ENCODE measurements at places on chromosomes 3 and 15.

GRCh38 chr15:62612771-62613170, 429.8 kb upstream of the TPM1 start:
- no peak for DNase-seq

DNA sequence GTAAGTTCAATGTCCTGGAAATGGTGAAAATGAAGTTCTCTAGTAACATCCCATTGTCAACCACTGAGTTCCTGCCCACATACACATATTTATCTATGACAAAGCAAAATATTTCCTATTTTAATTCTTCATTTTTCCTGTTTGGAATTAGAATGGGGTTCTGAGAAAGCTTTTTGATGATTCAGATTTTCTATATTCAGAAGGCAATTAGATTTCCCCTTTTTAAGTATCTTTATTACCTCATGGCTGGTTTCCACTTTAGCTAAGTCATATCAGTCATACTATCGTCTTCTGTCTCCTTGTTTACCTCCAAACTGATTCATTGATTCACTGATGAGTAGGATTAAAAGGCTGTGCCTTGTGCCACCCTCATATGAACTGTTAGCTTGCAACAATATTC, 17.9 kb downstream of the ETFA start:
- DNase-seq: no peak

- DNase-seq: no peak
Measured at GRCh38 chr3:11240496-11240895, 31.7 kb upstream of the ATG7 start.

DNA sequence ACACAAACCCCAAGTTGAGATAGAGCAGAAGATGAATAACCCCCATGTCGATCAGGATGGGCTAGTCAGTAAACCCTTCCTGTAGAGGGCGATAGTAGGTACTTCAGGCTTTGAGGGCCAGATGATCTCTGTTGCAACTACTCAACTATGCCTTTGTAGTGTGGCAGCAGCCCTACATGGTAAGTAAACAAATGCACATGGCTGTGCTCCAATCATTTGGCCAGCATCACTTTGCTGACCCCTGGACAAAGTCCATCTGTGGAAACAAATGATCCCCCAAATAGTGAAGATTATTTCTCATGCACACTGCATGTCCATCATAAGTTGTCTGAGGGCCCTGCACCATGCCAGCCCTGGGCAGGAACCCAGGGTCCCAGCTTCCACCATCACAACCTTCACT, 402.2 kb upstream of the PROK2 start:
- DNase-seq: no peak

DNA sequence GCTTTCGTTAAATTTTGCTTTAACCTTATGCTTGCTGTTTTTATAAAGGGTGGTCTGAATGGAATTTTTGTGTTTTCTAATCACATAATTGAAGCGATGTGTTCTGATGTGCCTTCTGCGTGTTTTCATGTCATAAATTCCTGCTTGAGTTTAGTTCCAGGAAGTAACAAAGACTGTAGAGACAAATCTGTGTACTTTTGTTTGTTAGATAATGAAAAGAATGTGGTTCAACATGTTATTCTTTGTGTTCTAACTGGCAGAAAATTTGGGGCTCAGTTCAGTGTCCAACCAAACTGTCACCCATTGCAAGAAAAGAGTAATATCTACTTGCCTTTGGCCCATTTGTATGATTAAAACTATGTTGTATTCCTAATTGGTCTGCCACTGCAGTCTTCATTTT, 324.0 kb downstream of the DIPK2A start:
- DNase-seq: no peak

- no peak for DNase-seq
Measured at GRCh38 chr15:56693761-56694160, 39.5 kb downstream of the ZNF280D start.

- DNase-seq: no peak
Measured at GRCh38 chr3:175179055-175179454, 319.9 kb downstream of the NAALADL2 start.

DNA sequence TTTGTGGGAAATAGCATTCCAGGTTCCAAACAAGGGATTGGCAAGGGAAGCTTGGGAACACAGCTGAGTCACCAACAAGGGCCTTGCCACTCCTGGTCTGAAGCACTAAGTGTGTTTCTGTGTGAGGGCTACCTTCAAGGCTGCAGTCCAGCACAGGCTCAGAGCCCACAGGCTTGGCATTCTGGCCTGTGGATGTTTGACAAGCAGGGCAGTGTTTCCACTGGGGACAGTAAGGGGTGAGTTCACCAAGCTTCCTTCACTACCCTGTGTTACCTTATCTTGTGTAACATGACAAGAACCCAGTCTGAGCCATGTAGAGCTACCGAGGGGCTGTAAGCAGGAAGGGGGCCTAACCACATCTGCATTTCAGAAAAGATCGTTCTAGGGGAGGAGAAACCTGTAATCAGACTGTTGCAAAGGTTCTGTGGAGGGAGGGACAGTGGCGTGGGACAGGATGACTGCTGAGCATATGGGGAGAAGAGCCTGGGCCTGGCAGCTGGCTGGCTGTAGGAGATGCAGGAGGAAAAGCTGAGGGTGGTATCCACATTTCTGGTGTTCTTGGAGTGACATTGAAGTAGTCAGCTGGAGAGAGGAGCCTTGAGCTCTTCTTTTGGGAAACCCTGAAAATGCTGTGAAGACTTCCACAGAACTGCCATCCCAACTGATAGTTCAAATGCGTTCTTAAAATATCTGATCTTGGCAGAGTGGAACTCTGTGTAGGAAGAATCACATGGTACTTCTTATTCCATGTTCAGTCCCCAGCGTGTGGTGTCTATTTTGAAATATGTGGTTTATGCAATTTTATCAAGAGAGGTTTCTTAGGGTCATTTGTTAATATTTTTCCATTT, 61.3 kb downstream of the CTDSPL start:
- no peak for DNase-seq

- no peak for DNase-seq
Measured at GRCh38 chr15:65963911-65964482, 94.7 kb downstream of the RAB11A start.

DNA sequence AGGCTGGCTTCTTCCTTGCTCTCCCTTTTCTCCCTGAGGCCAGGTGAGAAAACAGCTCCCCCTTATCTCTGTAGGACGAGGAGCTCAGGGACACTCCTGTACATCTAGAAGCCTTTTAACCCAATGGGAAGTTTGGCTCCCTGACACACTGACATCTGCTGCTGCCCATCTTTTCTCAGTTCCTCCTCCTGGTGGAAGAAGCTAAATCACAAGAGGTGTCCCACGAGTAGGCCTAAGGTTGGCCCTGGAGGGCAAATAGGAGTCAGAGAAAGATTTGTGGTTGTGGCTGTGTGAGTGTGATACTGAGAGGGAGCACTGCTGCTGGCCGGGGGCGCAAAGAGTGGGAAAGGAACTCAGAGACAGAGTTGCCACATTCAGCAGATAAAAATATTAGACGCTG, 49.5 kb downstream of the ARHGAP31 start:
- no peak for DNase-seq

Data from stimulated activated CD8-positive, alpha-beta memory T cell treated with anti-CD3 and anti-CD28 coated beads, Interleukin-7, amount 100 ng/mL, for 1 hour (primary cell).